ENCODE measurements at places on chromosomes 7 and 10.
A peak's percentile ranks its signal among the peaks of the same experiment; 100 is the strongest.

DNA sequence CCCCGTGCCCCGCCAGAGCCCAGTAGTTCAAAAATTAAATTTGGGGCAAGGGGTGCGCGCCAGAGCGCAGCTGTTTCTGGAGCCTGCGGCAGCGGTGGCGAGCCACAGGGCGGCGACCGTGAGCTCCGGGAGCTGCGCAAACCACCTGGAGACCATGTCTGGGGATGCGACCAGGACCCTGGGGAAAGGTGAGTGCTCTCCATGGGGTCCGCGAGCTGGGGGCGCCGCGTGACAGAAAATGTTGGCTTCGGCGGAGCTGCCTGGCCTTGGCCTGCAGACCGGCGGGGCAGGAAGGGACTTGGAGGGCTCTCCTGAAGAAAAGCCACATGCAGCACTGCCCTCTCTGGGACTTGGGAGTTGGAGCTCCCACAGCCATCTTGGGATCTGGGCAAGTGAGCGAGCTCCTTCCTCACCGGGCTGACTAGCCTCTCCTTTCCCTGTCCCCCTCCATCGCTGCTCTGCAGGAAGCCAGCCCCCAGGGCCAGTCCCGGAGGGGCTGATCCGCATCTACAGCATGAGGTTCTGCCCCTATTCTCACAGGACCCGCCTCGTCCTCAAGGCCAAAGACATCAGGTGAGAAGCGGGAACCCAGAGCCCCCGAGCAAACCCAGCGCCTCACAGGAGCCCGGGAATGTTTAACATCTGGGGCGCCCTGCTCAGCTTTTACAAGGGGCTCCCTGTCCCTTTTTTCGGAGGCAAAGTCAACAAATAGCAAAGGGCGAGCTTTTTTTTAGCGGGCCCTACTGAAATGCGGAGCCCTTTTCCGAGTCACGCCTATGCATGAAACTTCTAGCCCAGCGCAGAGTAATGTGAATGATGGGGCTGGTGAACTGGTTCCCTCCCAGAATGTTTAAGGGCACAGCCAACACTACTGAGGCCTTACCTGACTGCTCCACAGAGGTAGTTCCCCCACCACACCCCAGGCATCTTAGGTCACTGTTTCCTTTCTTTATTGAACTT is 6.1 kb downstream of the GSTO2 start:
- no peak for ATAC-seq

DNA sequence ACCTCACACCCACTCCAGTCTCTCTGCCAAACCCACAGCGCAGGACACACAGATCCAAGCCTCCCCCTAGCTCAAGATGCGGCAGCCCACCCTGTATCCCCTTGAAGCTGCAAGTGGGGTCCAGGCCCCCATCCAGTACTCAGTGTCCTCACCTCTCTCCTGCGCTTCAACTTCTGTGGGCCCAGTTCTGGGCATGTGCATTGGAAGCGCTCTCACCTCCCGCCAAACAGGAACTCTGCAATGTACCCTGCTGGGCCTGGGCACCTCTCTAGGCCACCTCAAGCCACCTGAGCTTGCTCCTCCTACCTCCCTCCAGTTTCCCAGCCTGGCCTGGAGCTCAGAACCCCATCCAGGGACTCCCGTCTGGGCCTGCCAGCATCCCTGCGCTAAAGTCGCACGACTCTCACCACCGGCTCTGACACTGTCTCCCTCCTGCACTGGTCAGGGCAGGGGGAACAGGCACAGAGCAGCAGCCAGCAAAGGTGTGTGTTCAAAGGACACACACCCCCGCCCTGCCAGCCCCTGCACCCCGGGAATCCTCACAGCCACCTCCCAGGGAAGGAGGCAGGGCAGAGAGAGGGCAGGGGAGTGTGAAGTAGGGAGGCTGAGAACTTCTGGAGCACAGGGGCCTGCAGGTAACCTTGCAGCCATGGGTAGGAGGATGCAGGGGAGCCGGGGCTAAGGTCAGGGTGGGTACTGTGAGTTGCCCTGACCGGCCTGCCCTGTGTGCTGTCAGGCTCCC is 51.7 kb upstream of the MSMB start:
- ATAC-seq, result no peak

DNA sequence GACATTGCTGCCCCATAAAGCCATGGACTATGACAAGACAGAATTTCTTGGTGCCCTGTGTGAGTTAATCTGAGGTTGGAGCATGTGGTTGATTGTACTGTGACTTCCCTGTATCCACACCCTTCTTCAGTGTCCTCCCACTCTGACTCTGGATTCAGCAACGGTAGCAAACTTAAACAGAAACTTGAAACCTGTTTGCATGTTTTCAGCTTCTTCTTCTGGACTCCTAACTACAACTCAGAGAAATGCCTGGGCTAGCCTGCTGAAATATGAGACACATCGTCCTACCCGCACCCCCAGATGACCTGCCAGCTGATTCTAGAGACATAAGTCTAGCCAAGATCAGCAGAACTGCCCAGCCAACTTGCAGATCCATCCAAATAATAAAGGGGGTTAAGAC is 78.4 kb downstream of the IPMK start:
- no peak for ATAC-seq

GRCh38 chr10:6033954-6034353 is 28.2 kb downstream of the IL2RA start:
- no peak for ATAC-seq

GRCh38 chr10:86203162-86203905 is 163.3 kb downstream of the GRID1 start:
- ATAC-seq, result no peak

- ATAC-seq, result no peak
Observed at GRCh38 chr10:103651783-103652476, 158.4 kb downstream of the NEURL1 start.

- ATAC-seq, result peak; percentile 70
Observed at GRCh38 chr10:80356563-80356988, at the start of the genes DYDC1 and DYDC2. DYDC1 (minus strand) TSS chr10:80356755; CDS start chr10:80352601, 4,154 bp downstream. DYDC2 (plus strand) TSS chr10:80356781; CDS start chr10:80362444, 5,663 bp downstream.

- no peak for ATAC-seq
Observed at GRCh38 chr10:42934842-42935241, 142.0 kb upstream of the RET start.

DNA sequence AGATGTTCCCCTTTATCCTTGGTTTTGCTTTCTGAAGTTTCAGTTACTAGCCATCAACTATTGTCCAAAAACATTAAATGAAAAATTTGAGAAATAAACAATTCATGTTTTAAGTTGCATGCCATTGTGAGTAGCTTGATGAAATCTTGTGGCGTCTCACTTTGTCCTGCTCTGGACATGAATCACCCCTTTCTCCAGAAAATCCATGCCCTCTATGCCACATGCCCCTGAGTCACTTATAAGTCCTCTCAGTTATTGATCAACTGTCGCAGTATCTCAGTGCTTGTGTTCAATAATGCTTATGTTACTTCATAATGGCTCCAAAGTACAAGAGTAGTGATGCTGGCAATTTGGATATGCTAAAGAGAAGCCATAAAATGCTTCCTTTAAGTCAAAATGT is 208.0 kb upstream of the FERD3L start:
- no peak for ATAC-seq

DNA sequence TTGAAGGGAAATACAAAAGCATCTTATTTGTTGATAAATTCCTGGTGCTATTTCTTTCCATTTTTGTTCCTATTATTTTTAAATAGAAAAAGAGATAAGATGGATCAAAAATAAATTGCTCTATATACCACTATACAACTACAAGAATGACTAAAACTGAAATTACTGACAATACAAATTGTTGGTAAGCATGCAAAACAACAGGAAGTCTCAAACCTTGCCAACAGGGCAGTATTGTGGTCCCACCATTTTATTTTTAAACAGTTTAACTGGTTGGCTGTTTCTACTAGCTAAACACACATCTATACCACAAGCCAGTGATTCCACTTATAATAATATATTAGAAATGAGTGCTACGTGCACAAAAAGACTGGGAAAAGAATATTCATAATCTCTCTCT is 213.0 kb downstream of the JAZF1 start:
- ATAC-seq, result no peak

DNA sequence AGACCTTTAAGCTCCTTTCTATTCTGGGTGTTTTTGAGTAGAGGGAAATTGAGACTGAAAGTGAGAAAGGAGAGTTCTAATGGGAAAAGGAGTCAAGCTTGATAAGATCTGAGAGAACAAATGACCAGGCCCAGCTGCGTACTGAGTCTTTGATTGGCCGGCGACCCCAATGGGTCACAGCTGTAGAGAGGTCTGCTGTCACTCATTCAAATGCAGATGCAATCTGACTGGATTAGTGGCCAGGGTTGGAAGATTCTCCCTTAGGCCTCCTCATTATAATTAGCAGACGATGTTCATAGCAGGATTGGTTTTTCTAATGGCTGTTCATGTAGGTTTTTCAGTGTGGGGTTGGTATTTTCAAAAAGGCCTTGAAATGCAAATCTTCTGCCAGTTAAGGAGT is 127.2 kb upstream of the SLC25A13 start:
- no peak for ATAC-seq

- ATAC-seq, result no peak
Observed at GRCh38 chr10:15795036-15795792, 65.1 kb downstream of the MINDY3 start.

GRCh38 chr7:95772298-95772770 is at the start of gene DYNC1I1:
DYNC1I1 (plus strand) TSS chr7:95772554; CDS start chr7:95804730, 32,176 bp downstream.
- peak; percentile 75 for ATAC-seq

GRCh38 chr7:89002981-89003956 is 207.7 kb upstream of the TEX47 start:
- ATAC-seq, result no peak

GRCh38 chr10:18113881-18114280 is 26.3 kb upstream of the CACNB2 start:
- ATAC-seq, result no peak

GRCh38 chr7:134691546-134692343 is 45.1 kb downstream of the BPGM start:
- ATAC-seq, result no peak

DNA sequence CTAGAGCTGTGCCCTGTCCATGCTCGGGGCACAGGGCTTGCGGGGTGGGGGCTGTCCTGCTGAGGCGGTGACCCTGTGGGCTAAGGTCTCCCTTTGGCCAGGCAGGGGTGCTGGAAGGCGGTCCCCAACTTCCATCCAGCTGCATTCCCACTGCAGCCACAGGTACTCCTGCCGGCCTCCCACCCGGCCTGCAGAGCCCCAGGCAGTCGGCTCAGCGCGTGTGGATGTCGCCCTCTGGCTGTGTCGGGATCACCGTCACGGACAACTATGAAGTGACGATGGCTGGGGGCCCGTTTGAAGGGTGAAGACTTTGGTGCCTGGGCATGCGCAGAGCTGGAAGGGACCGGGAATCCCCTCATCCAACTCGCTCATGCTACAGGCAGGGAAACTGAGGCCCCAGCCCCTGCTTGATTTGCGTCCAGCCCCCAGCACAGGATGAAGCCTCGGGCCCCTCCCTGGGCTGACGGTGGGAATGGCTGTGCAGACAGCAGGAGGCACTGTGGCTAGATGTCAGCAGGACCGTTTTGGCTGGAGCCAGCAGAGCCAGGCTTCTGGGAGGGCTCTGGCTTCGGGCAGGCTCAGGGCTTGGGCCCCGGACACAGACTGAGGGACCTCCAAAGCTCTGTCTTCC is 2.3 kb upstream of the TMEM184A start:
- no peak for ATAC-seq

- ATAC-seq, result peak; percentile 91
Observed at GRCh38 chr10:11625019-11625735, 13.7 kb upstream of the USP6NL start.

DNA sequence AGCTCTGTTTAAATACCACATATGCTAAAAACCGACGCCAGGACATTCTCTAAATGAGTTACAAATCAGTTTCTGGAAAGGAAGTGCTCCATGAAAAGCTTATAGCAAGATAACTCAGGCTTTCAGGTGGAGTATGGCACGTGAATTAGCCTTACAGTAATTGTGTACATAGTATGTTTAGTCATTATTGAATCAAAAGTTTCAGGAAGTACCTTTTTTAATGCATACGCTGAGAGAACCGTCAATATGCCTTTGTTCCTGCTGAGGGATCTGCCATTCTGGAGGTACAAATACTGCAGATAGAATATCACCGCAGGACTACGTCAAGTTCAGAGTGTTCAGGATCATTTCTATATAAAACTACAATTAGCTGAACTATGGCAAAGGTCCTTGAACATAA is 45.7 kb downstream of the ANKMY2 start:
- ATAC-seq, result no peak

GRCh38 chr10:11668847-11669610 is 57.6 kb upstream of the USP6NL start:
- ATAC-seq, result no peak

GRCh38 chr7:52311886-52312285 is 723.5 kb upstream of the POM121L12 start:
- no peak for ATAC-seq

GRCh38 chr7:81285142-81285871 is 366.5 kb upstream of the SEMA3C start:
- ATAC-seq, result no peak

- ATAC-seq, result no peak
Observed at GRCh38 chr7:92557808-92558362, 29.3 kb downstream of the RBM48 start.

DNA sequence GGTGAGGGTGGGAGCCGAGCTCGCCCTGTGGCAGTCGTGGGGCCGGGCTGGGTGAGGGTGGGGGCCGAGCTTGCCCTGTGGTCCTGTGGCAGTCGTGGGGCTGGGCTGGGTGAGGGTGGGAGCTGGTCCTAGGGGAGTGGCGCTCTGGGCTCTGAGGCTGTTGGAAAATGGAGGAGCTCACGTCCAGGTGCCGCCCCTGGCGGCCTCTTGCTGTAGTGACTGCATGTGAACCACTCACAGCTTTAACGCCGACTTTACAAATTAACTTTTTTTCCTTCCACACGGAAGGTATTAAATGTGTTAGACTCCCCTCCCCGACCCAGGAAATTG is 312.6 kb downstream of the WDR37 start:
- peak; percentile 62 for ATAC-seq

DNA sequence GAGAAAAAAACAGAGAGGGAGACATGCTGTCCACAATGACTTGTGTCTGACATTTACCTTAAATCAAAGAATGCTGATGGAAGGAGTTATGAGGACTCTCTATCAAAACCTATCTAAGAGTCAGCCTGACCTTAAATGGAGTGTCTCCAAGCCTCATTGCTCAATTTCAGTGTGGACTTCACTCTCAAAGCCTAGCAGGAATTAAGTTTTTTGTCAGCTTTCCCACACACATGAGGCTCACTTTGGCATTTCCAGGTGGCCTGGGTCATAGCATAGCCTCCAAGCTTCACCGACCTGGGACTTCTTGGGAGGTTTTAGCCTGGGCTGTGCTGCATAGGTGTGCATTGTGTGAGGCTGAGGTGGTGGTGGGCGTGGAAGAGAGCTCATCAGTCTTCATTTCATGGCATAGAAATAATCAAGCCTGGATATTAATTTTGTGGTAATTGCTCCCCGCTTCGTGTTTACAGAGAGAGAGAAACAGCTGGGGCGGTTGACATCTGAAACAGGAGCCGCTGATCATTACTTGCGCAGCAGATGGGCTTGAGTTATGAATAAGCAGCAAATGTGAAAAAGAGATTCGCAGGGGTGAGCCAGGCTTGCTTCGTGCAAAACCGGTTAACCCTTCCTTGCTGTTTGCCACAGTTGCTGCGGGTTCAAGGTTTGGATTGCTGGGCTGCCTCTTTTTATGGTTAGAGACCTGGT is 647.8 kb downstream of the INHBA start:
- no peak for ATAC-seq

All from stimulated activated memory B cell treated with anti-CD40 and anti-IgM and Interleukin-4, amounts not matched to agents 10 μg/mL and 1 μg/mL and 100 μg/mL, for 72 hours (primary cell).